Suppressor macrophage (primary cell): ENCODE measurements at places on chromosomes 4 and X.

- no peak for DNase-seq
Observed at GRCh38 chrX:139202742-139203420, 327.7 kb upstream of the F9 start.

GRCh38 chr4:57023104-57023503 lies 44.4 kb downstream of the POLR2B start:
- DNase-seq: no peak

DNA sequence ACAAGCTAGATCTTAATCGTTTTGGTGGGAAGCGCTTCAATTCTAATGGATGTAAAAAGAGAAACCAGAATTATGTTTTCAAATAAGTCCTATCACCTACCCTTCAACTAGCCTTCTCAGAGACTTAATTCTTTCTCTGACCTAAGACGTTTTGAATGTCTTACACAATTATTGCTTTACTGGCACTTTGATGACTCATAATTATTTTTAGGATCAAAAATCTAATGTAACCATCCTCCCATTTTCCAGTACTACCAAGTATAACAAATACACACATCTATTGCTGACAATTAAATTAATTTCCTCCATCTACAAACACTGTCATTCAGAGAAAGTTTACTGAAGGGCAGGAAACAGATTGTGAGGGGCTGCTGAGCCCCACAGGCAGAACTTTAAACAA lies 108.6 kb downstream of the PPP3CA start:
- DNase-seq: peak; percentile 51

GRCh38 chrX:47380268-47380667 lies 9.9 kb downstream of the ZNF157 start:
- DNase-seq: peak; percentile 71

- DNase-seq: no peak
Observed at GRCh38 chr4:125703443-125703842, 388.7 kb downstream of the FAT4 start.

DNA sequence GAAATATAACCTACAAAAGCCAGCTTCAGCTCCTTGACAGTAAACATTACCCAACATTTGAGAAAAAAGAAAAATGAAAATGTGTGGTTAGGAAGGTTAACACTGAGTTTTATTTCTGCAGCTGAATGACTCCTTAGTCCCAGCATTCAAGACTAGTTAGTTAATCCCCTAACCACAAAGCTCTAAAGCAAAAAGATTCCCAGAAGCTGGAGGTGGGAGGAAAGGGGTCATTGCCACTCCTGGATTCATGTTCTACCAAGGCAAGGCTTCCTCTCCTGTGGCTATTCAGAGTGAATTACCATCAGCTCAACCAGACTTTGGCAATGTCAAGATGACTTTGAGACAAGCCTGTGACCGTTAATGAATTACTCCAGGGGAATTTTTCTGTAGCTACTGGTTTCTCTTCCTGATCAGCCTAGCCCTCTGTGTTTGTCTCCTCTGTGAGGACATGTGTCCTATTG lies 63.6 kb downstream of the HADH start:
- no peak for DNase-seq

DNA sequence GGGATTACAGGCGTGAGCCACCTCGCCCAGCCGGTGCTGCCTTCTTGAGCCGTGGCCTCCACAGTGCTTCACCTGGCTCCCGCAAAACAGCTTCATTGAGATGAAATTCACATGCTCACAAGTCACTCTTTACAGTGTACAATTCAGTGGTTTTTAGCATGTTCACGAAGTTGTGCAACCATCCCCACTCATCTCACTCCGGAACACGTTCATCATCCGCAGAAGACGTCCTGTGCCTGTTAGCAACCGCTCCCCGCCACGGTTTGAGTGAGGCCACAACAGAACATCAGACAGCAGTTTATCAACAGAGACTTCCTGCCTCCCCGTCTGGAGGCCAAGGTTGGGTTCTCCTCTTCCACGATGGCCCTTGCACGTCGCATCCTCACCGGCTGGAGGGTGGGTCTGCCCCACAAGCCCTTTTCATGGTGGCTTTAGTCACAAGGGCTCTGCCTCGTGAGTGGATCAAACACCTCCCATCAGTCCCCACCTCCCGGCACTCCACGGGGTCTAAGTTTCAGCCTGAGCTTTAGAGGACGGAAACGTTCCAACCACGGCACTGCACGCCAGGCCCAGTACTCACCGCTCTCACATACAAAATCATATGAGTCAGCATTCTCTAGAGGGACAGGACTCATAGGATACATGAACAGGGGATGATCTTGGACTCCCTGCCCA lies 29.6 kb upstream of the SPON2 start:
- peak; percentile 66 for DNase-seq

GRCh38 chrX:41085878-41086626 lies 807 bp downstream of the USP9X start:
- DNase-seq: peak; percentile 49
